ENCODE measurements at places on chromosomes 2 and 18. TPM values are rescaled to one million over a fixed set of nuclear protein-coding genes. Genes with fewer than 3 reads are reported as not detected.

The ARHGAP25 gene
- 148 TPM for total RNA-seq

The PAIP2B gene
- total RNA-seq, result 3.5 TPM

GRCh38 chr18:48565105-48565504, 26.3 kb downstream of the CTIF start:
- no peak for DNase-seq
- H3K27me3 ChIP-seq, result no peaks in the 10 kb centered on the region
- peaks cover 5% of the 10 kb centered on the region for H3K4me1 ChIP-seq
- H3K4me3 ChIP-seq, result no peak overlapping the region

- no peaks in the 10 kb centered on the region for H3K4me1 ChIP-seq
- no peaks in the 10 kb centered on the region for H3K36me3 ChIP-seq
- DNase-seq, result no peak
- H3K27me3 ChIP-seq, result no peaks in the 10 kb centered on the region
- no peak overlapping the region for H3K27ac ChIP-seq
Measured at GRCh38 chr2:214604861-214605260, 194.0 kb downstream of the VWC2L start.

- no peaks in the 10 kb centered on the region for H3K4me1 ChIP-seq
- DNase-seq, result no peak
- H3K27me3 ChIP-seq, result no peaks in the 10 kb centered on the region
- H3K4me3 ChIP-seq, result no peak overlapping the region
- no peak overlapping the region for H3K27ac ChIP-seq
- no peaks in the 10 kb centered on the region for H3K36me3 ChIP-seq
Measured at GRCh38 chr2:187749804-187750431, 195.7 kb upstream of the TFPI start.

GRCh38 chr2:218202266-218202665, 14.7 kb upstream of the ARPC2 start:
- no peak overlapping the region for H3K4me3 ChIP-seq
- no peaks in the 10 kb centered on the region for H3K4me1 ChIP-seq
- no peaks in the 10 kb centered on the region for H3K36me3 ChIP-seq
- DNase-seq, result no peak

The NTSR2 gene
- not detected for total RNA-seq

DNA sequence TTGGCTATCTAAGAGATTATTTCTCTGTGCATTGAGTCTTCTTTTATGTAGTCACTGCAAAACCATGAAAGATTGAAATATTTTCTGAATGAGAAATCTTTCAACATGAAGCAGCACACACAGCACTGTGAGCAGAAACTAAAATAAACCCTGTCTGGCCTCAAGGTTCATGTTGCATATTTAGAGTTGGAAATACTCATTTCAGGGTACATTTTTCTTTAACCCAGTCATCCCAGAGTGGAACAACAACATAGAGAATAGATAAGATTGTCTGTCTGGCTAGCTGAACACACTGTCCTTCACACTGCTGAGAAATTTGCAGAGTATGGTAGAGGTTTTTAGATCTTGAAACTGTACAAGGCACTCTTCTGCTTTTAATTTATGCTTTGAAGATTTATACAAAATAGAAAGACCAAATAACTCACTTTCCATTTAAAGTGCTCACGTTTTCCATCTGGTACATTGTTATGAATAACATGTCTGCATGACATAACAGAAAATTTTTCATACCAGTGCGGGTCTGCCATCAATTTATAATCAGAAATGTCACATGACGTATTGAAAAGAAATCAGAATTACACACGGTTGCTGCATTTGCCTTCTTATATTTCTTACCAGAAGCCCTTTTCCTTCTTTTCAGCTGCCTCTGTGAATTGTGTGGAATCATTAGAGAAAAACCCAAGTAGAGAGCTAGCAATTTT, 25.0 kb upstream of the FN1 start:
- H3K27me3 ChIP-seq, result no peaks in the 10 kb centered on the region
- no peak overlapping the region for H3K27ac ChIP-seq
- H3K4me1 ChIP-seq, result no peaks in the 10 kb centered on the region
- no peak for DNase-seq

GRCh38 chr18:45412577-45412976, 202.7 kb upstream of the SLC14A2 start:
- no peak for DNase-seq
- no peaks in the 10 kb centered on the region for H3K36me3 ChIP-seq
- no peaks in the 10 kb centered on the region for H3K27me3 ChIP-seq
- H3K27ac ChIP-seq, result no peak overlapping the region
- no peak overlapping the region for H3K4me3 ChIP-seq
